ENCODE measurements at places on chromosomes 1 and 21. TPM values are rescaled to one million over a fixed set of nuclear protein-coding genes. Genes with fewer than 3 reads are reported as not detected.

CRP gene
- not detected for polyA plus RNA-seq

CATSPERE gene
- 0.54 TPM for polyA plus RNA-seq

DTL gene
- polyA plus RNA-seq = 13.8 TPM

PCAT6 gene
- 2.8 TPM for polyA plus RNA-seq

AUNIP gene
- polyA plus RNA-seq = 1.4 TPM

All from muscle of leg (tissue), 16 donors.